Activated naive CD4-positive, alpha-beta T cell (primary cell): ENCODE measurements at places on chromosomes 6 and 20.

GRCh38 chr6:41529049-41529448, 17.1 kb upstream of the FOXP4 start:
- DNase-seq = no peak

DNA sequence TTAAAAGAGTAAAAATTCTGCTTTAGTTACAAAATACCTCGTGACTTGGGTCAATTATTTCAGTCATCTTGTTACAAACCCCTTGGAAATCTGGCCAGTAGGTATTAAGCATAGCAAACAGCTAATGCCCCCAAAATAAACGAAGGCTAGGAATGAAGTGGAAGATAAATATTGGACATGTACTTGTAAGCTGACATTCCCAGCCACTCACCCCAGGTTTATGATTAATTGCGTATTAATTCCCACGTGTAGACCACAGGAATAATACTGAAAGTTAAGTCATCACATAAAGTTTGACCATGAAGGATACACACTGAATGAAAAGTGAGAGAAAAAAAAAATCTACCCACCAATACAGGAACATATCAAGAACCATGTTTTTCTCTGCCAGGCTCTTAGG, 936.5 kb upstream of the ADGRB3 start:
- DNase-seq = no peak

- no peak for DNase-seq
These were observed 152.7 kb downstream of the CD83 start for GRCh38 chr6:14270142-14270893.

DNA sequence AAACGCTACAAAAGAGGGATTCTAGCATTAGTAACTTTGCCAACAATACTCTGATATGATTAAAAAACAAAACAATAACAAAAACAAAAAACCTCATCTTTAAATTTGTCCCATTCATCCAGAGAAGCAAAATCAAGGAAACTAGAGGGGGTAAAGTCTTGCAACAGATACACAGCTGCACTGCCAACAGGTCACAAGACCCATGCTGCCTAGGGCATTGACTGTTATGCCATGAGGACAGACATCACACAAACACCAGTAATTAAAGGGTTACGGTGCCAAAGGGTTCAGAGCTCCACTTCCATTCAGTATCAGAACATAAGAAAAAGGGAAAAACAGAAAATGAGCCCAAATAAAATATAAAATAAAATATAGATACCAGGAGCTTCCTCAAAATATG, 1.6 kb downstream of the TBC1D20 start:
- no peak for DNase-seq

DNA sequence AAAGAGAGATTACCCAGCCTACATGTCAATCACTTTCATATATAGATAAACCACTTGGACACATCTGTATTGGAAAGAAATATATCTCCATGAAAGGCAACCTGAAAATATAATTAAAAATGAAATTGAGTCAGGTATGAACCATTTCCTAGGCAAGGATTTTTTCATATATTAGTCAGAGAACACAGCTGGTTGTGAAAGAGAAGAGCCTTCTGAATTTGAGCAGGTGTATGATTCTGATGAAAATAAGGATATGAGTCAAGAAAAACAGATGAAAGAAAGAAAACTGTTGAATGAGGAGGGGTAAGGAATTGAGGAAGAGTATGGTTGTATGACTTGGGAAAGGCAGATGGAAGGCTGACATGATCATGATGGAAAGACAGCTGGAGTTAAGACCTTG, 441.1 kb downstream of the HAO1 start:
- no peak for DNase-seq

- no peak for DNase-seq
These were observed 19.1 kb upstream of the ZSCAN23 start for GRCh38 chr6:28462401-28462800.

DNA sequence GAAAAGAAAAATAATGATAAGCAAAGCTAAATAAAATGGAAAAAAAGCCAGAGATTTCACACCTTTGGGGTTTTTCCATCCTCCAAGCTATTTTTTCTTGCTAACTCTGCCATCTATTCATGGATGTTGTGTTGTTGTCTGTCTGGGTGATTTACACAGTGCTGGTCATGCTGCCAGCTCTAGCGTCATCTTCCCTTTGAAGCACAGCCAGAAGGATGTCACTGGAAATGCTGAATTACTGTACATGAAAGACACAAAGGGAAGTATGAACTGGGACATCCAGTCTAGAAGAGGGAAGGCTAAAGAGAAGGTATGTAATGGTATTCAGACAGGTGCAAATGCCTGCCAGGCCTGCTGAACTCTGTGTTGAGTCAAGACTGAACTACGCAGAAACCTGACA, 241.9 kb upstream of the STXBP5 start:
- no peak for DNase-seq

- DNase-seq = no peak
These were observed 16.0 kb downstream of the MDFI start for GRCh38 chr6:41654151-41654697.

- no peak for DNase-seq
These were observed 139.4 kb downstream of the ID4 start for GRCh38 chr6:19976411-19977129.

- no peak for DNase-seq
These were observed 517.2 kb downstream of the DHX35 start for GRCh38 chr20:39479196-39479810.

- DNase-seq = no peak
These were observed 251.6 kb upstream of the TAB2 start for GRCh38 chr6:149065658-149066556.

GRCh38 chr6:85191656-85192055, 258.2 kb upstream of the NT5E start:
- no peak for DNase-seq

DNA sequence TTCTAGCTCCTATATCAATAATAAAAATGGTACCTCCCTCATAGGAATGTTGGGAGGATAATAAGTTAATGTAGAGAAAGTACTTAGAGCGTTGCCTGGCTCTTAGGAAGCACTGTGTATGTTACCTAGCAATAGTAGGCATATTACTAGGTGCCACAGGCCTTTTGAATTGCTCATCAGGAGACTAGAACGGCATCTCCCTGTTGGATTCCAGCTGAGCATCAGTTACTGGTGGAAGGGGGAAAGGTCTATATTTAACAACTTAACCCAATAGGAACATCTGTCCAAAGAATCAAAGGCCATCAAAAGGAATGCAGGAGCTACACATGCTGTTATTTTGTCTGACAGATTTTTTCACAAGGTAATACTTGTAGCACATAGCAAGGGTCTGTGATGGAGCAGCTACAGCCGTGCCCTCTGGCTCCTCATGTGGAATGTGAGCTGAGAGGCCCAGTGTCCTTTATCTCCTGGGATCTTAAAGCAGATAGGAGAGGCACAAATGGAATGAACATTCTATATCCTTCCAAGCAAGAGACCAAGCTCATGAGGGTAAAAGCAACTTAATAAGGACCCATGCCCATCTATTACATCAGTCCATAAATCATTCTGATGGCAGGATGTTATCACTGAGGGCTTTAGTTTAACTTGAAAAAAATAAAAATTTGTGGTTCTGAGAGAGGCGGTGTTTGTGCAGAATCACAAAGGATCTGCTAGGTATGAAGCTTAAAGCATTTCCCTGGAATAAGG, 184.9 kb upstream of the LAMP5 start:
- DNase-seq = no peak
